ENCODE measurements at places on chromosomes 3 and 15.

DNA sequence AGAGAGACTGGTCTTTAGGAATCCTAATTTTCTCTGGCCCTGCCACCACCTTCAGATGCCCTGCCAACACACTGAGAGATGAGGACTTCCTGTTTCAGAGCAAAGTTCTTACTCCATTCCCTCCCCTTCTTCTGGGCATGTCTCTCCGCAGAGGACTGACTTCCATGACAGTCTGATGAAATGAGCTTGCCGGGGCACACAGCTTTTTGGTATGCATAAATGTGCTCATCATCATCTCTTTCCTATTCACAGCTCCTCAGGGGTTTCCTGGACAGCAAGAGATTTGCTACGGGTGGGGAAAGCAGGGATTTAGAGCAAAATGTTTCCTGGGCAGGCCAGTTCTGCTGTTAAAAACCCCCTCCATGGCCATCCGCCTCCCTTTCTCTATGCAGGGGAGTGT lies 27.6 kb upstream of the SEMA6D start:
- no peak for DNase-seq

DNA sequence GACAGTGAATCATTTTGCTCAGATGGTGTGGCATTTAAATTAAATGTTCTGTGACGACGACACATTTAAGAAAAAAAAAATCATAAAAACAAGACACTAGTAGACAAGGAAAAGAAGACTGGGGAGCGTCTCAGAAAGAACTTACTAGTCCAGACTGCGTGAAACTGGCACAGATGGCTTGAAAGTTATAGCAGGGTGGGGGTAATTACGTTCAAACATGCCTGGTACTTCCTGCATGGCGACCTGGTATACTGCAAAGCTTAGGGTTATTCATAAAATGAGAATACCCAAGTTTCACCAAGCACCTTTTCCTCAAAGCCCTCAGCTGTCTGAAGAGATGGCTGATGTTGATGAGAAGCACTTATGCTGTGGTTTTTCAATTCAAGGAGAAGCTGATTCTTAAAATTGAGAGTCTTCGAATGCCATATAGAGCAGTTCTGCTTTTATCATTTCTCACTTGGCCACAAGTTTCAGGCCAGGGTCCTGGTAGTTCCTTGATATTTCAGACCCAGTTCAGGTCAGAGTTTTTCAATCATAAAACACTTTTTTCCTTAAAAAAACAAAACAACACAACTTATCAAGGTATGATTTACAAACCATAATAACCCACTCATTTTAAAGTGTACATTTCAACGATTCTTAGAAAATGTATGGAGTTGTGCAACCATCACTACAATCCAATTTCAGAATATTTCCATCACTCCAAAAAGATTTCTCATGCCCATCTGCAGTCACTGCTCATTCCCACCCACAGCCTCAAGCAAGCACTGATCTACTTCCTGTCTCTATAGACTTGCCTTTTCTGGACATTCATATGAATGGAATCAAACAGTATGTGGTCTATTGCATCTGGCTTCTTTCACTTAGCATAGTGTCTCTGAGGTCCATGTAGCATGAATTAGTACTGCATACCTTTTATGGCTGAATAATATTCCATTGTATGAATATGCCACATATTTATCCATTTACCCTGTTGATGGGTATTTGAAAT lies 24.7 kb downstream of the PCOLCE2 start:
- no peak for DNase-seq

GRCh38 chr15:60399246-60399915 lies 1.6 kb upstream of the ANXA2 start:
- DNase-seq: no peak

DNA sequence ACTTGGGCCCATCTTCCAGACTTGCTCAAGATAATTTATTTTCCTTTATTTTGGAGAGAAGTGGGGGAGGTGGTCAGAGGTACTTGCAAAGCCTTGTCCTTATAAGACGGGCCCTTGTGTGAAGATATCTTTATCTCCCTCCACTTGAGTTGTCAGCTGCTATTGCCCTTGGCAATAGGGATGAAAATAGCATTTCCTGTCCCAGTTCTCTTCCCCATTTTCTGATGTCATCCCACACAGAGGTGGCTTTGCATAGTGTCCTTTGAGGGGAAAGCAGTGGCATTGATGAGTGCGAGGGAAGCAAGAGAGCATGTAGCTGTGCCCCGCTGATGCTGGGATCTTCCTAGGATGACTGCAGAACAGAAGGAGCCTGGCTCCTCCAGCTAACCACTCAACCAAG lies 41.9 kb upstream of the TUBGCP5 start:
- DNase-seq: no peak

GRCh38 chr3:113839551-113839950 lies 963 bp downstream of the GRAMD1C start:
- peak; percentile 76 for DNase-seq

DNA sequence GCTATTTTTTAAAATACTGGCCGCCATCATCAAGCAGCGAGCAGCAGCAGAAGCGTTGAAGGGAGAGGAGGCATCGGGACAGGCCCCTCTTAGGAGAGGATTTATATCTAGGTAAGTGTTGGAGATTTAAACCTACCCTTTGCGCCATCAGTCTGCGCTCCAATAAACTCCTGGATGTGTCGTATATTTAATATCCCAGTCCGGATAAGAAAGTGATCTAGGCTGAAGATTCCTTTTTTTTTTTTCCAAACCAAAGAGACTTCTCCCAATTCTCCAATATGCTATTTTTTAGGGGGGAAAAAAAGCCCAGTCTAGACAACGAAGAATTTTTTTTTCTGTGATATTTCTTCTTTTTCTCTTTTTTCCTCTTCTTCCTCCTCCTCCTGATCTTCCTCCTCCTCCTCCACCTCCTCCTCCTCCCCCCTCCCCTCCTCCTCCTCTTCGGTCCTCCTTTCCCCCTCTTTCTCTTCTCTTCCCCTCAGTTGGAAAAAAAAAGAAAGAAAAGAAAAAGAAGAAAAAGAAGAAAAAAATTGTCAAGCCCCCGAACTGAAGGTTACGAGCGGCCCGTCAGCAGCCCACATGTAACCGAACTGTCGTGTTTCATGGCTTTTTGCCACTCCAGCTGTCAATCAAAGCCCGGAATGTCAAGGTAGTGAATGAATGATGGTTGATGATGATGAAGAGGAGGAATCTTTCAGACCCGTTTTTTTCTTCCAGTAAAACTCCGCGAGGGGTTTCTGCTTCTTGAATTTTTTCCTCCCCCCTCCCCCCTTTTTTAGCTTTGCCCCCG lies 835 bp downstream of the MEIS2 start:
- no peak for DNase-seq

- DNase-seq: no peak
These were observed 149.3 kb upstream of the MEF2A start for GRCh38 chr15:99416191-99417188.

DNA sequence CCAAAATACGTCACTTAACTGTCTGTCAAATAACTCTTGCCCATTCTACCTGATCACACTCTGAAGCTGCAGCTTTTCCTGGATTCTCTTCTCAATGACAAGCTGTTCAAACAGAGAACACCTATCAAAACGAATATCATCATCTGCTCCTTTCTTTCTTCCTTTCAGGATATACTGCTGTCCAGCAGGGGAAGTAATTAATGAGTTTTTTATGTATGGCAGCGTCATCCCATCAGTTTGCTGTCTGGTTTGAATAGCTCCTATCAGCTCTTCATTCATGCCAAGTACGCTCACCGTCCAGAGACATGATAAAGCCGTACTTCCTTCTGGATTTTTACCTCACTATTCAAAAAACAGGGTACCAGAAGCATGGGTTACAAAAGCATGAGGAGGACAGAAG lies at the start of gene CHRM5:
Gene CHRM5 (plus strand): TSS at position 274 of the 400 bp plus-strand sequence. CDS start 94,221 bp downstream, outside the sequence.
- DNase-seq: no peak

DNA sequence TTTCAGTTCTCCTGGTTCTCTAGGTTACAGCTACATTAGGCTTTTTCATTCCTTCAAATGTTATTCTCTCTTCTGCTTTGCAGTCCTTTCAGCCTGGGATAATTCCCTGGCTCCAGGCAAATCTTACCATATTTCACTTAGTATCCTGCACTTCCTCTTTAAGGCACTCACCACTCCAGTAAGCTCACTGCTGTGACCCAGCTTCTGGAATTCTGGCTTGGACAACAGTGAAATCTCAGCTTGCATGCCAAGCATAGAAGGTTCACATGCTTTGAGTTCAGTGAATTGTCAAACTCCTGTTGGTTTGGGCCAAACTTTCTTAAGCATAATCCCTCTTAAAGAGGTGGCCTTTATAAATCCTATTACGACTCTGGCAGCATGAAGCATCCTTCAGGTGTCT lies 69.4 kb downstream of the SCN10A start:
- no peak for DNase-seq

DNA sequence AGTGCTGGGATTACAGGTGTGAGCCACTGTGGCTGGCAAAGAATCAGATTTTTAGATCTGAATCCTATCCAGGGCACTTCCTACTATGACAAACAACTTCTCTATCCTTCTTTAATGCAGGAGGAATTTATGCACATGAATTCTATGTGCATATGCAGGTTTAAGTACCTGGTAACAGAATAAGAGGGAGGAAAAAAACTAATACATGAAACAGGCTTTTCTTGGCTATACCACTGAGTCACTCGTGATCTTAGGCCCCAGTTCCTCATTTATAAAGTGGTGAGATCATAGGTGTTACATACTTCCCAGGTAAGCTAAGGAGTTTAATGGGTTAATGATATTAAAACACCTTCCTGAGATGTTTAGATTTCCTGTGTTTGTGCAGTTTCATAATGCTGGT lies 108.2 kb downstream of the TP63 start:
- DNase-seq: no peak

- no peak for DNase-seq
These were observed 307.5 kb upstream of the UBE2E2 start for GRCh38 chr3:22895671-22896070.

- DNase-seq: no peak
These were observed 213.3 kb upstream of the TGFBR2 start for GRCh38 chr3:30393079-30393478.

Data from D721Med (cell line).